ENCODE measurements at places on chromosomes 5 and 9.

GRCh38 chr5:150358261-150359095 is 981 bp downstream of the TCOF1 start:
- DNase-seq, result no peak

DNA sequence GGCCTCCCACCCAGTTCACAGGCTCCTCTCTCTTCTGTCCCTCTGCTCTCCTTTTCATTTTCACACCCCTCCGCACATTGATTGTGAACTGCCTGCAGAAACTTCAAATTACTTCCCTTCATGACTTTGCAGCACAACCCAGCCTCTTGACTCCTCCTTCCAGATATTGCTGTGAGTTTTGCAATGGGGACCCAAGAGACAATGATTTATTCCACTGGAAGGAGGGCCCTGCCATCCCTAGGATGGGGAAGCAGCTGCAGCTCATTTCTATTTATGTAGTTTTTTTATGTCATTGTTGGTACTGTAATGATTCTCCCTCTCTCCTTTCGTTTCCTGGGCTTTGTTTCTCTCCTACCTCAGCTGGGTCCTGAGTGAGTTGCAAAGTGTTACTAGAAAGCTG is 364.9 kb downstream of the ICE1 start:
- DNase-seq, result no peak

DNA sequence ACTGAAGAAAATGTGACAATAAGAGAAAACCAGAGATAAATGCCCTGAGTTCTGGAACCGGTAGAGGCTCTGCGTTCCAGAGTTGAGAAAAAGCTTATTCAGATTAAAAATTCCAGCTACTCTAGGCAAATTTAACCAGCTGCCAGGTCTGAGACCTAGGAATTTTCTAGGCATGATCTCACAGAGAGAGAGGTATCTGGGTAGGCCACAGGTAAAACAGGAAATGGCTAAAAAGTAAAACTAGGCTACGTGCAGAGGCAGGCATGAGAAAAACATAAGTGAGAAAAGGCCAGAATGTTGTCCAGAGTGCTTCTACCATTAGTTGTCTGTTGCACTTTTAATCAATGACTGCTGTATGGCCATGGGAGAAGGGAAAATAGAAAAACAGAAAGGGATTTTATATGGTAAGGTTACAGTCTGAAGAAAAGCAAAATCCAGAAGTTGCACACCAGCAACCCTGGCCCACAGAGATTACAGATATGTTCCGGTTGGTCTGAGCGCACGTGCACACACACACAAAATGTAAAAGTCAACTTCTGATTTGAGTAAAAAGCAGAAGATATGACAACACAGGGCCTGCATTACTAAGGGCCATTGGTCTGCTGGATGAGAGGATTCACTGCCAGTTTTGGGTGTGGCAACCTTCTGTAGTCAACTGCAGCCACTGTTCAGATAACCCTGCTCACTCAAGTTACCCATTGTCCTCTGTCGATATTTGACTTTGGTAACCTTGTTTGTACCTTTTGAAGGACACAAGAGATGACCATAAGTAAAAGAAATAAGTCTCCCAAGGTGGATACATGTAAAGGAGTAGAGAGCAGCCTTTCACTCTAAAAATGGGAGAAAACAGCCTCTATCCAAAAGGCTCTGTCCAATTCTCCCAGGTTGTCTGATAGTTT is 266.0 kb downstream of the DTWD2 start:
- DNase-seq, result no peak

DNA sequence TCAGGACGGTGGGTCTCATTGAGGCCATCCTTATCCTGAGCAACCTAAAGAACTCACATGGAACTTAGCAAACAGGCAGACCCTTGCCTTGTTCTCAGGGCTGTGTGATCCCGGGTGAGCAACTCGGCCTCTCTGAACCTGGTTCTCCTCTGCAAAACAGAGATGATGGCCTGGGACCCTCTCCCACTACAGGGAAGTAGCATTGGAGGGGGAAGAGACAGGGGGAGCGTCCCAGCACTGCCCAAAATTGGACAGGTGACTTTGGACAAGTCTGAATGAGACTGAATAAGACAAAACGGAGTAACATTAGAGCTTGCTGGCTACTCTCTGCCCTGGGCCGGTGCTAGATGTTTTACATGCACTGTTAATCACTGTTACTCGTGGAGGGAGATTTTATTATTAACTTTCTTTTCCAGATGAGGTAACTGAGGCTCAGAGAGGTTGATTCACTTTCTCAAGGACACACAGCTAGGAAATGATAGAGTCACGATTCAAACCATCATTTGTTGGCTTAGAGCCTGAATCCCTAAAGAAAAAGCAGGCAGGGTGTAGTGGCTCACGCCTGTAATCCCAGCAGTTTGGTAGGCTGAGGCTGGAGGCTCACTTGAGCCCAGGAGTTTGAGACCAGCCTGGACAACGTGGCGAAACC is 136.4 kb downstream of the C9orf50 start:
- DNase-seq, result no peak

DNA sequence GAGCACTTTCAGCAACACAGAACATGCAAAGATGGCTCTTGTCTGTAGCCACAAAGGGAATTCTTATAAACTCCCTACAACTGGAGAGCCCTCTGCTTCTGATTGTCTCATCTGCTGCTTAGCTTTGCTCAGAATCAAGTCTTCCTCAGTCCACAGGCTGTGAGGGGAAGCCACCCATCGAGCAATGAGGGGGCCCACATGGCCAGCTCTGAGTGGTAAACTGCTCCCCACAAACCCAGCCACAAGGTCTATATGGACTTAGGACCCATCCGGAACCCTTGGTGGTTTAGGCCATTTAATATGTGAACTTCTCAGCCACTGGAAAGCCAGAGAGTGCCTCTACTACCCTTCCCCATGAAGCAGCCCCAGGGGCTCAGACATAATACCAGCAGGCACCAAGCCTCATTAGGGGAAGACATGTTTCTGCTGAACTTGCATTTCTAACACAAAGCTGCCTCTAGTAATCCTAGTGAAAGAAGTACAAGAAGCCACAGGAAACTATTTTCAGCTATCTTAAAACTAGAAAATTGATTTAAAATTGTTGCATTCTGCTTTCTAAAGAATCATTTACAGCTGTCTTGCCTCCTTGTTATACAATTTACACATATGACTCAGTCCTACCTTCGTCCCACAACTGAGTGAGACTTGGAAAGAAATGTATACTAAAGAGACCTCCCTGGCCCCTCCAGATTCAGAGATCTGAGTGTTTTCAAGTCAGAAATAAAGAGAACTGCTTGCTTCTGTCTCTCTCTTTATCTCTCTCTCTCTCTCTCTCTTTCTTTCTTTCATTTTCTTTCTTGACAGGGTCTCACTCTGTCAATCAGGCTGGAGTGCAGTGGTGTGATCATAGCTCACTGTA is 90.2 kb downstream of the ESM1 start:
- no peak for DNase-seq

DNA sequence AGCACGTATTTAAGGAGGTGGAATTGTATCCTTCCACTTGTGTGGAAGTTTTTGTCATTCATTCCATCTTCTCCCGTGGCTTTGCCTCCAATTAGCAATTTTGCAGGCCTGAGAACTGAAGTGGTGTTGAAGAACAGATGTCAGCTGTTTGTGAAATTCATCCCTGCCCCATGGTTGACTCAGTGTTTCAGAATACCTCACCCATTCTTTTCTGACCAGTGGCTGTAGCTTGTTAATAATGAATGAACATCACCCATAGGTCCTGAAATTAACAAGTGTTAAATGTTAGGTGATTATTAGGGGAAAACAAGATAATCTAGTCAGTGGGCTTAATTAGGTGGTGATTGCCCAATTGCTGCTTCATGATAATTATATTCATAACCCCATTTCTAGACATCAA is 11.7 kb downstream of the ZNF462 start:
- DNase-seq, result no peak
